ENCODE measurements at places on chromosomes 2 and 18. TPM values are rescaled to one million over a fixed set of nuclear protein-coding genes. Genes with fewer than 3 reads are reported as not detected.
A peak's percentile ranks its signal among the peaks of the same experiment; 100 is the strongest.

DNA sequence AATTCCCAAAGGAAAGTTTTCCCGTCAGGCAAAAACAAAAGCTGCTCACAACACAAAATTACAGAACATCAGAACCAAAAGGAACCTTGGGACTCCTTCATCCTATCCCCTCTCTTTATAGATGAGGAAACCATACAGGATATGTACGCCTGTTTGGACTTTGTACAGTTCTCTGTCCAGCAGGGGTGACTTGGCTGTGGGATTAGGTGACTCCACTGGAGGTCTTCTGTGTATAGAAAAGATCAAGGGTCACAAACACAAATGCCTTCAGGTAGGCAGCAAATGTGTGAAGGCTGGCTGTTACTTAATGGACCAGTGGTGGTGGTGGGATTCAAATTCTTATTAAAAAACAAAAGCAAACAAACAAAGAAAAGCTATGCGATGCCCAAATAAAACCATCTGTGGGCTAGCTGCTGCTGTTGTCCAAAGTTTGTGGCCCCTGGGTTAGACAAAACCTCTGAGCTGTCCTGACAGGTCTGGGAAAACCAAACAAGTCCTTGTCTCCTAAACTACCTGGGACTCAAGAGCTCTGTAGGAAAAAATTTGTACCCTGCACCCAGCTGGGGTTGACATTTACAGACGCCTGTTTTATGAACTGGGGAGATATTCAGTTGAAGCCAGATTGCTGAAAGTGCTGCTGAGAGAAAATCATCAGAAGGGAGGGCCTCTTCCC, 1.3 kb upstream of the CEP68 start:
- no peak for DNase-seq

DNA sequence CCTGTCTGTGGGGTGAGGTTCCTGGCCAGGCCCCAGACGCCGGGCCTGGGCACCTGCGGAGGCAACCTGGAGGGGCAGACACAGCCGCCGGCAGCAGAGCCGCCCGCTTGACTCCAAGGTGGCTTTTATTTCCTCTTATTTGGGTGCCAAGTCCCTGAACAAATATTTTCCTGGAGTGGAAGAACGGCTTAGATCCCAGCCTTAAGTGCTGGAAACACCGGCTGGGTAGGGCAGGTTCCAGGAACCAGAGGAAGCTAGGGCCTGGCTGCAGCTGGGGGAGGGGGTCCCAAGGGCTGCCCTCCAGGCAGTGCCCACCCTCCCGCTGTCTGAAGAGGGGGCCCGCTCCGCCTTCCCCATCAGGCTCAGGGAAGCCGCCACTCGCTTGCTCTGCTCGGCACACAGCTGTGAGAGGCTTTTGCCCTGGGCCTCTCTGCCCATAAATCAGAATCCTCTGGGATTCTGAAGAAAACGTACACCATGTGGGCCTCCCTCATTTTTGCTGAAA, 28.2 kb downstream of the SDC1 start:
- peak; percentile 75 for DNase-seq

GRCh38 chr18:79590191-79591031, 89.2 kb upstream of the CTDP1 start:
- no peak for DNase-seq

DNA sequence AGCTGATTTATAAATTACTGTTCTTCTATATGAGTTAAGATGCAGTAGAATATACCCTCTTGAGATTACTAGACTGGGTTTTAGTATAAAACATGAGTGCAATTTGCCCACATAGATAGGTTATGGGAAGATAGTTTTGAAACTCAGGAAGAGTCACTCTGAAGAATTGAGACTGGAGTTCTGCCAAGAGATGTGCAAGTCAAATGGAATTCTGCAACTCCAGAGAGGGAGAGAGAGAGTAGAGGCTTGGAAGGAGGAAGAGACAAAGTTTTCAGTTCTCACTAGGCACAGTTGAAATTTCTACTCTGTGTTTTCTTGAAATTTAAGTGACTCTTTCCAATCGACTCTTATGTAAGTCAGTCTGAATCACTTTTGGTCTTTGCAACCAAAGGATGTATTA, 878.8 kb downstream of the TSN start:
- peak; percentile 11 for DNase-seq

DNA sequence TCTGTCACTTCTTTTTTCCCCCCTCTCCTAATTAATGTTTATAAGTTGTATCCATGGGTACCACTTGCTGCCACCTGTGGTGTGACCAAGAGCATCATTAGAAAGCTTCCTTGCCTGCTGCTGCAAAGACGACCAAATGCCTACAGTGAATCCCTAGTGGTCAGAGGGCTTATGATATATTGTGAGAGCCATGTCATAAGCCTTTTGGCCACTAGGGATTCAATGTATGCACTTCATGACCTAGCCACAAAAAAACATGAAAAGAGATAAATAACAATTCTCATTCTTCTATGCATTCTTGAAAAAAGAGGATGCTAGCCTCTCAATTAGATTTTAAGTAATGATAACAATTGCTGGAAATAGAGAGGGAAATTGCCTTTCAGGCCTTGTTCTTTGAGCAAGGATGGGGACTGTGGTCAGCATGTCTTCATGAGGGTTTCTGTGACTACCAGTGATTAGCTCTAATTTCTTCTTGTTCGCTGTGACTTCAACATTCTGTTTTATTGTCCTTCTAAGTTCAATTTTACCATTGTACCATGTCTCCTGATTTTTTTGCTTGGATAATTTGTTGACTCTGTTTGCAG, 435.3 kb downstream of the TGIF1 start:
- DNase-seq = no peak

- no peak for DNase-seq
These were observed 33.8 kb upstream of the DNMT3A start for GRCh38 chr2:25375371-25375988.

DNA sequence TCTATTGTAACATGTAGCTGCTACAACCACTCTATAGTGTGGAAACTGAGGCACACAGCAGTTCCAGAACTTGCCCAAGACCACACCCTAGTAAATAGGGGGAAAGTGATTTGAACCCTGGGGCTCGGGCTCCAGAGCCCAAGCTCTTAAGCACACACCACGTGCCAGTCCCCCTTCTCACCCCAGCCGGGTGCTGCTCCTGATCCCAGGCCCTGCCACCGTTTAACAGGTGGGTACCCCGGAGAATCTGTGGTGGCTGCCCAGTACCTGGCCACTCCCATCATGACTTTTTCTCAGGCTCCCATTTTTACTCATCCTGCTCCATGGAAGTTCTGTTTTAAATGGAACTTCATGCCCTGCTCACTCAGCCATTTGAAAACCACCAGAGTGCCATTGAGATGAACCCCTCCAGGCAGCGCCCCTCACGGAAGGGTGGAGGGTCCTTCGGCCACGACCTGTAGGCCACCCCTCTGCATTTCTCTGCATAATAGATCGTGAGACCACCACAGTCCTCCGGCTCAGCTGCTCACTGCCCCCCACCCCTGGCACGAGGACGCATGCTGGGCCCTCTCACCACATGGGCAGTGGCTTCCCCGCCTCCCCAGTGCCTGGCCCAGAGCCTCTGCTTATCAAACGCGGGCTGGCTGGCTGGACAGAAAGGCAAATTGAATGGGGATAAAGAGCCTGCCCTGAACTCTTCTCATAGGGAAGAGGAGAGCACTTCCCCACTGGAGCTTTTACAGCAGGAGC, 42.1 kb downstream of the TMEM37 start:
- DNase-seq = no peak

DNA sequence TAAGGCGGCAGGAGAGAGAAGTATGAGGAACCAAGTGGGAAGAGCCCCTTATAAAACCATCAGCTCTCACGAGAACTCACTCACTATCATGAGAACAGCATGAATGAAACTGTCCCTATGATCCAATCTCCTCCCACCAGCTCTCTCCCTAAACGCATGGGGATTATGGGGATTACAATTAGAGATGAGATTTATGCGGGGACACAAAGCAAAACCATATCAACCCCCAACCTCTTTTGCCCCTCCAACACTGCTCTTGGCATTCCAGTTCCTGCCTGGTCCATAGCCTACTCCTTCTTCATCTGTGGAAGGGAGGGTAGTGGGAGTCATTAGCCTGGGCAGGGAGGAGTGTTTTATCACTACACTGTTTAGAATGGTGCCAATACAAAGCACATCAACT, 1.4 kb upstream of the EHD3 start:
- DNase-seq = no peak

- DNase-seq = no peak
These were observed 97.3 kb downstream of the FMNL2 start for GRCh38 chr2:152432206-152432653.

- no peak for DNase-seq
These were observed 197.0 kb downstream of the ANAPC1 start for GRCh38 chr2:111686994-111687393.

DNA sequence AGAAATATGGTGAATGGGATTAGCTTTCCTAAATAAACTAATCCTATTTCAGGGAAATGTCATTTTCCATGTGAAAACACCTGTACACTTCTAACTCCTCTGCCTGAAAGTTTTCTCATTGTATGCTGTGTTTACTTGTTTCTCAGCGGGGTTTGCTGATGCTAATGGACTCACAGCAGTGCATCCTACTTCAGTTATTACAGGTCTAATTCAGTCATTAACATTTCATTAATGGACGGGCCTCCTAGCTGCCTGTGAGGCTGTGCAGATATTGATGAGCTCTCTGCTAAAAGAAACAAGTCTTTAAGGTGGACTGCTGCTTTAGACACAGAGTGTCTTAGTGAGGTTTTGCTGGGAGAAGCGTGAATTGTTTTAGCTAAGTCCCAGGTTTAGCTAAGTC, 1342.0 kb upstream of the ZEB2 start:
- no peak for DNase-seq

GRCh38 chr2:79817288-79817687, 304.4 kb downstream of the CTNNA2 start:
- DNase-seq = no peak

GRCh38 chr2:106270471-106270891, 76.4 kb upstream of the UXS1 start:
- no peak for DNase-seq

DNA sequence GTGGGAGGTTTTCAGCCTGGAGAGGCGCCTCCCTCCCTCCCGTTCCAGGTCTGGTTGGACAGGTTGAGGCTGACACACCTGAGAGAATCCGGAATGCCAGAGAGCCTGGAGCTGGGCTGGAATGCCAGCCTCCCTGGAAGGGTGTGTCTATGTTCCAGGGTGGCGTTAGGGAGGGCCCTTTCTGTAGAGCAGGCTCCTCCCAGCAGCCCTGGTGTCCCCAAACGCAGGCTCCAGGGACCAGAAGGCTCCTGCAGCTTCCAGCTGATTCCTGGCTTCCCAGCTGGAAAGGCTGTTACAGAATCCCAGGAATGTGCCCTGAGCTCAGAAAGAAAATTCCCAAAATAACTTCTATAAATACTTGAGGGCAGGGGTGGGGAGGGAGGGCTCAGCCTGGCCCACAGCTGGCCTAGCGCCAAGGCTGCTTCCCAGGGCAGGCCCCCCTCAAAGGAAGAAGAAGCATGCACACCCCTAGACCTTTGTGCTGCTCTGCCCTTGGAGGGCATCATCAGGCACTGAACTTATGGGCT, 85.4 kb downstream of the STPG4 start:
- DNase-seq = peak; percentile 77

GRCh38 chr2:163732727-163733126, 3.1 kb downstream of the FIGN start:
- no peak for DNase-seq

GRCh38 chr18:4318311-4318710, 136.8 kb downstream of the DLGAP1 start:
- no peak for DNase-seq

GRCh38 chr2:105215586-105216192, 25.9 kb upstream of the GPR45 start:
- no peak for DNase-seq

DNA sequence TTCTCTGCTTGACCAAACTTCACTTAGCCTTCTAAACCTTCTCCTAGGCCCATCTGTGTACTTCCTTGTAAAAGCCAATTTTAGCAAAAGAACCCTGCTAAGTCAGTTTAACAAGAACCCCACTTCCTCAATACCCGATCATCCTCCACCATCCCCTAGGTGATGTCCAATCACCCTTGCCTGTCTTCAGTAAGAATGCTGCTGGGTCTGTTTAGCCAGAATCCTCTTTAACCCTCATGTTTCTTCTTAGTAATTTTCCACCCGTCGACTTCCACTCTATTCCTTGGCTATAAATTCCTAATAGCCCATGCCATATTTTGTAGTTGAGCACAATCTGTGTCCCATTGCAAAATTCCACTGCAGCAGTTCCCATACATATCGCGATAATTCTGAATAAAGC, 780.0 kb upstream of the RAB6C start:
- DNase-seq = no peak

DNA sequence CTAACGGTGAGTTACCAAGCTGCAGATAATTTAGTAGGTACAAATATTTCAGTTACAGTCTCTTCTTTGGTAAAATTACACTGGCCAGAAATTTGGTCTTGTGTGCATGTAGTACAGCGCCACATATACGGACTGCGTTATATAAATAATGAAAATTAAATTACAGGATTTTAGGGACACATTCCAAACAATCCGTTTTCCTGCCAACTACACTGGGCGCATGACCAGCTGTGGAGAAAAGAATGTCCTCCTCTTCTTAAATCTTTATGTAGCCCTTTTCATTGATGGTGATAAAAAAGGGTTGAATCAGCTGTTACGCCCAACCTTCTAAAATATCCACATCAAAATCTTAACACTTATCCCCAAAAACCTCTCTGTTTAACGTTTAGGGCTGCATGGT, 37.5 kb downstream of the TCF4 start:
- DNase-seq = no peak

DNA sequence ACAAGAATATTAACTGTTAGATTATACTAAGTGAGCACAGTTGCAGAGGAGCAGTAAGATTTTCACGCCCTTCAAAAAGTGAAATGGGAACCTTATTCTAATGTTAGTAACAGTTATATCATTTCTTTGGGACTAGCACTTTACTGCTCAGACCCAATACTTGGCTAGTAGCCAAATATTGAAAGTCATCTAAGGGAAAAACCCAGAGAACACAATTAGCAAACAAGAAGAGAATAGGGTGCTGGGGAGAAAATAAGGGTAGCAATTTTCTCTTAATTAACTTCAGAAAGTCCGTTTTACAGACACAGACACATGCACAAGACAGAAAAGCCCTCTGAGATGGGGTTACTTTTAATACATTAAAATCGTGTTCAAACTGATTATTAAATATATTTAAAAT, 71.8 kb downstream of the ID2 start:
- DNase-seq = no peak

- no peak for DNase-seq
These were observed 73.8 kb upstream of the ACAA2 start for GRCh38 chr18:49886891-49887764.

GRCh38 chr2:68992933-68993332, 18.5 kb downstream of the GKN1 start:
- no peak for DNase-seq

Gene C2orf80
- 0.96 TPM for polyA plus RNA-seq

Gene HOXD1
- polyA plus RNA-seq = 9.1 TPM

Gene DIPK1C
- polyA plus RNA-seq = 0.10 TPM

Gene OSBPL6
- polyA plus RNA-seq = 6.9 TPM

Gene C2orf66
- 0.31 TPM for polyA plus RNA-seq

Gene ARHGAP28
- polyA plus RNA-seq = 66.7 TPM

Gene ROCK2
- 33.0 TPM for polyA plus RNA-seq

Gene PMAIP1
- polyA plus RNA-seq = 3.5 TPM

Gene RTP5
- not detected for polyA plus RNA-seq

Gene KCNK3
- polyA plus RNA-seq = 5.3 TPM

Gene COMMD1
- 69.2 TPM for polyA plus RNA-seq

Gene DCDC2C
- 0.50 TPM for polyA plus RNA-seq

Gene PTPRN
- polyA plus RNA-seq = 0.17 TPM

Gene CACNB4
- polyA plus RNA-seq = 9.5 TPM

Gene AQP4
- 0.64 TPM for polyA plus RNA-seq

Gene NAB1
- polyA plus RNA-seq = 62.0 TPM
